EH (cell line): ENCODE measurements at places on chromosomes 16 and 17.

DNA sequence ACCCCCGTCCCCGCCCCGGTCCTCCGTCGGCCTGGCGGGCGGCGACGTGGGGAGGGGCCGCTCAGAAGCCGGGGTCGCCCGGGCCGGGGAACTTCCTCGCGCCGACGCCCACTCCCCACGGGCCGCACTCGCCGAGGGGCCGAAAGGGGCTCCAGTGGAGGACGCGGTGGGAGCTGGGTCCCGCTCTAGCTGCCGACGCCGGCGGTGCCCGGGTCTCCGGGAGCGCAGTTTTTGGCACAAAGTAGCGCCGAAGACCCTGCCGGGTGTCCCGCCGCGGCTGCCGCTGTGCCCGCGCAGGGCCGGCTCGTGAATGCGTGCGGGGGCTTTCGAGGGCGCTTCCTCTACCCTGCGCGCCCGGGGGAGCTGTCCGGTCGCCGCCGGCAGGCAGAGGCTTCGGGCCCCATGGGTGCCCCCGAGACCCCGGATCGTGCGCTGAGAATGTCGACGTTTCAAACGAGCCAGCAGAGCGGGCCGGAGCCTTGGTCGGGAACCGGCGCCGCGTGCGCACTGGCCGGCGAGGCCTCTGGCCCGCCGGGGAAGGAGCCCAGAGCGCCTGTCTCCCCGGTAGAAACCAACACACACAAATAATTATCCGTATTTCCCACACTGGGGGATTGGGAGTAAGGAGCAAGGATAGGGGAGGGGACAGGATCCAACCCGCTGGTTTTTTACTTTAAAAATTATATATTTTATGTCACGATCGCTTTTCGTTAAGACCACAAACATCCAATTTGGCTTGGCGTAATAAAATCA is 46.6 kb upstream of the SLC38A10 start:
- DNase-seq: no peak

- peak; percentile 44 for DNase-seq
Observed at GRCh38 chr16:2085669-2086068, 37.9 kb downstream of the TSC2 start.

DNA sequence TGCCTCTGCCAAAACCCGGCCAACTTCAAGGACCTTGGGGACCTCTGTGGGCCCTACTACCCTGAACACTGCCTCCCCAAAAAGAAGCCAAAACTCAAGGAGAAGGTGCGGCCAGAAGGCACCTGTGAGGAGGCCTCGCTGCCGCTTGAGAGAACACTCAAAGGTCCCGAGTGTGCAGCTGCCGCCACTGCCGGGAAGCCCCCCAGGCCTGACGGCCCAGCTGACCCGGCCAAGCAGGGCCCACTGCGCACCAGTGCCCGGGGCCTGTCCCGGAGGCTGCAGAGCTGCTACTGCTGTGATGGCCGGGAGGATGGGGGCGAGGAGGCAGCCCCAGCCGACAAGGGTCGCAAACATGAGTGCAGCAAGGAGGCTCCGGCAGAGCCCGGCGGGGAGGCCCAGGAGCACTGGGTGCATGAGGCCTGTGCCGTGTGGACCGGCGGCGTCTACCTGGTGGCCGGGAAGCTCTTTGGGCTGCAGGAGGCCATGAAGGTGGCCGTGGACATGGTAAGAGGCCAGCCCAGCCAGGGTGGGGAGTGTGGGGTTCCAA is 38.7 kb downstream of the SREBF1 start:
- DNase-seq: no peak

- DNase-seq: peak; percentile 36
Observed at GRCh38 chr17:63309021-63309420, 137.1 kb downstream of the CYB561 start.

GRCh38 chr16:35687781-35688180 is 2228.4 kb downstream of the TP53TG3F start:
- DNase-seq: no peak

GRCh38 chr17:39115135-39115534 is 36.3 kb downstream of the PLXDC1 start:
- DNase-seq: peak; percentile 77

DNA sequence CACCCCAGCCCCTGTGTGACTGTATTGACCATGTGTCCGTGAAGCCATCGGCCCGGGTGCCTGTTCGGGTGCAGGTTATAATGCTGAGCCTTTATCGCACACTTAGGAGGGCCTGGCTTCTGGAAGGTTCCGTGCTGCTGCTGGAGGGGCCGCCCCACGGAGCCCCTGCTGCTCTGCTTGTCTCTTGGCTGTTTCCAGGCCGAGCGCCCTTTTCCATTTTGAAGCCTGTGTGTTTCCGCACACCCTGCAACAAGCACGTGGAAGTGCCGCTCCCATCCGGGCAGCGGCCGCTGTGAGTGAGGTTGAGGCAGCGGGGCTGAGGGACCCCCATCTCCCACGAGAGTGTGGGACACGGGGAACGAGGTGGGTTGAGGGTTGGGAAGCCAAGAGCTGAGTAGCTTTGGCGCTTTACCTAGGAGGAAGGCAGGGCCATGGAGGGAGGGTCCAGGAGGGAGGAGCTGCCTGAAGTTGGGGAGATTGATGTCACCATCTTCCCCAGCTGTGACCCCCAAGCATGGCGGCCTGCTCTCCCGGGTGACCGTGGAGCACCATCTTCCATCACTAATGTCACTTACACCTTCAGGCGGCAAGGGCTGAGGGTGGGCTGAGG is 200.1 kb upstream of the GSE1 start:
- DNase-seq: no peak
